ENCODE measurements at places on chromosomes 1 and 21.

GRCh38 chr1:221335161-221336101, 406.5 kb downstream of the DUSP10 start:
- ATAC-seq = peak; percentile 91

GRCh38 chr1:97396463-97396862, 524.4 kb downstream of the DPYD start:
- no peak for ATAC-seq

DNA sequence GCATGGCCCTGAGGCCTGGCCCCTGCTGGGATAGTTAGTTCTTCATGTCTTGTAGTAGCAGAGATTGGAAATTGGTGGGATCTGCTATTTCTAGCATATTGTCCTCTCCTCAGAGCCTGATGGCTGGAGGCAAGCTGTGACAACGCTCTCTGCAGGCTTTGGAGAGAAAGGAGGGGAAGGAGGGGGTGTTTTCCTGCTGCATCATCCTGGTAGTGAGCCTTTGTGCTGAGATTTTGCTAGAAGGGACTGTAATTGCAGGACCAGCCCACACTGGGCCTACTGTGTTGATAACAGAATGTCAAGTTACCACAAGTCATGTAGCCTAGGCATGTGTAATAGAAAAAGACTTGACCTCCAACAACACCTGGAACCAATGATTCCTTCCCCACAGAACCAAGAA, 351.0 kb downstream of the SIPA1L2 start:
- no peak for ATAC-seq

GRCh38 chr1:220239966-220240365, 32.3 kb downstream of the RAB3GAP2 start:
- ATAC-seq = peak; percentile 66

DNA sequence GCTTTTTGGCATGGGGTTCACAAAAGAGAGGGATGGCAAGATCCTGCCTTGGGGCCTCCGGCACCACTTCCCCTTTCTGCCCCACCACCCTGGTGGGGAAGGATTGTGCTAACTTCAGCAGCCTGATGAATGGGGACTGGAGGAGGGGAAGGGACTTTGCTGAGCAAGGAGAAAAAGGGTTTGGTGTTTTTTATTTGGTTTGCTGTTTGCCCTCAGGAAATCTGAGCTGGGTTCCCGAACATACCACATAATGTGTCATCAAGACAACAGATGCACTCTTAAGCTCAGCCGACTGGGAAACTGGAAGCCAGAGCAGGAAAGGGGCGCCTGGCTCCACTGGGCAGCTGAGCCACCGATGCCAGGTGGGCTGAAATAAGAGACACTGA, 19.8 kb downstream of the OLFML2B start:
- ATAC-seq = peak; percentile 74

- ATAC-seq = no peak
These were observed 14.2 kb downstream of the PRRX1 start for GRCh38 chr1:170678027-170678600.

DNA sequence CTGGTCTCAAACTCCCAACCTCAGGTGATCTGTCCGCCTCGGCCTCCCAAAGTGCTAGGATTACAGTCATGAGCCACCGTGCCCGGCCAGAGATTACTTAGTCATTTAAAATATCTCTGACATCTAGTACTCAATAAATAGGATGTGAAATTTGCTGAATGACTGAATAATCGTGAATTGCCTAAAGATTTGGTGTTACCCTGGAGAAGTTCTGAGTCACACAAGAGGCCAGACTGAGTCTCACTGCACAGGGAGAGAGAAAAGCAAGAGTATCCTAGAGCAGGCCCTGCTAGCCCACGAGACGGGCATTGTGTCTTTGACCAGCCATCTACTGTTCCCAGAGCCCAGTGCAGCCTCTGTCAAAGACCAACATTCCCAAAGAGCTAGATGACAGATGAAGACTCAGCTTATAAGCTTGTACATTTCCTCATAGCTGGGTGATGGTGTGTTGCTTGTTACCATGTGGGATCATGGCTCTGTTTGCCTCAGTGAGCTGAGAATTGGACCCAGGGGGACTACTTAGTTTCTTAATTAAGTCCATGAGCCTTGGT, 5.6 kb upstream of the EIF4G3 start:
- peak; percentile 31 for ATAC-seq

GRCh38 chr1:69438056-69438795, 129.5 kb upstream of the LRRC7 start:
- ATAC-seq = no peak

DNA sequence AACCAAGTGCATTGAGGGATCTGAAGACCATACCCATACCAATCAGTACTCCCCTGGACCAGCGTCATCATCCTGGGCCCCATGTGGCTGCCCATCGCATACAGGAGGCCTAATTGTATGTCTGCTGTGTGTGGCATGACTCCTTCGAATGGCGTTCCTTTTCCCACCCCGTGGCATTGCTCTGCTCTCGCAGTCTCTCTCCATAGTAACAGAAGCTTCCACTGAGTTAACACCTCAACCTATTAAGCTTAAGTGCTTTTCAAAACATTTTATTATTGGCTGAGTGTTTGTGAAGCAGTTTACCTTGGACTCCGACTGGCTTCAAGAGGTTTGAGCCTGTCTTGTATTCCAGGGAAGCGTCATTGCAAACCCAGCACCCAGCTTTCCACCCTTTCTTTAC, 187.1 kb upstream of the LMO4 start:
- no peak for ATAC-seq

DNA sequence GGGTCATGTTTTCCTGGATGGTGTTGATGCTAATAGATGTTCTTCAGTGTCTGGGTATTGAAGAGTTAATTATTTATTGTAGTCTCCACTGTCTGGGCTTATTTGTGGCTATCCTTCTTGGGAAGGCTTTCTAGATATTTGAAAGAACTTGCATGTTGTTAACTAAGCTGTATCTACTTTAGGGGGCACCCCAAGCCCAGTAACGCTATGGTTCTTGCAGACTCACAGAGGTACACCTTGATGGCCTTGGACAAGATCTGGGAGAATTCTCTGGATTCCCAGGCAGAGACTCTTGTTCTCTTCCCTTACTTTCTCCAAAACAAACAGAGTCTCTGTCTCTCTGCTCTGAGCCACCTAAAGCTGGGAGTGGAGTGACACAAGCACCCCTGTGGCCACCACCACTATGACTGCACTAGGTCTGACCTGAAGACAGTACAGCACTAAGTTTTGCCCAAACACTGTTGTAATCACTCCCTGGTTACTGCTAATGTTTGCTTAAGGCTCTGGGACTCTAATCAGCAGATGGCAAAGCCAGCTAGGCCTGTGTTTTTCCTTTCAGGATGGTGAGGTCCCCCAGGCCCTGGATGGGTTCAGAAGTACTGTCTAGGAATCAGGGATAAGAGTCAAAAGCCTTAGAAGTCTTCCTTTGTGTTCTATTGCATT, 76.5 kb upstream of the C1orf21 start:
- ATAC-seq = no peak

Data from motor neuron (in vitro differentiated cells).